ENCODE measurements at places on chromosomes 12 and 14.

- no peak for DNase-seq
These were observed 127.3 kb downstream of the SLC5A8 start for GRCh38 chr12:101082706-101083105.

GRCh38 chr14:92900660-92901059 lies 22.3 kb upstream of the CHGA start:
- no peak for DNase-seq

DNA sequence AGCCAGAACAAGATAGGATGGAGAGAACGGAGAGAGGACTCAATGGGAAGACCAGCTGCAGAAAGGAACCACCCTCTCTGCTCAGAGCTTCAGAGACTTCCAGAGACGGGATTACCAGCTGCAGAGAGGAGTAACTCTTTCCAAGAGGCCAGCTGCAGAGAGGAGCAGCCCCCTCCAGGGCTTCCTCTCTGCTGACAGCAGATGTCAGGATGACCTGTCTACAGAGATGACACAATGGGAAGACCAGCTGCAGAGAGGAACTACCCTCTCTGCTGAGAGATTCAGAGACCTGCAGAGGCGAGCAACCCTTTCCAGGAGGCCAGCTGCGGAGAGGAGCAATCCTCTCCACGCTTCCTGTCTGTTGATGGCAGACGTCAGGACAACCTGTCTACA lies 61.8 kb downstream of the KLRG1 start:
- no peak for DNase-seq

- DNase-seq: no peak
These were observed 135.1 kb downstream of the RBM19 start for GRCh38 chr12:113831016-113831415.

GRCh38 chr12:96400631-96401075 lies 414 bp upstream of the CDK17 start:
- DNase-seq: no peak

GRCh38 chr12:98421316-98421715 lies 94.1 kb upstream of the TMPO start:
- DNase-seq: no peak

DNA sequence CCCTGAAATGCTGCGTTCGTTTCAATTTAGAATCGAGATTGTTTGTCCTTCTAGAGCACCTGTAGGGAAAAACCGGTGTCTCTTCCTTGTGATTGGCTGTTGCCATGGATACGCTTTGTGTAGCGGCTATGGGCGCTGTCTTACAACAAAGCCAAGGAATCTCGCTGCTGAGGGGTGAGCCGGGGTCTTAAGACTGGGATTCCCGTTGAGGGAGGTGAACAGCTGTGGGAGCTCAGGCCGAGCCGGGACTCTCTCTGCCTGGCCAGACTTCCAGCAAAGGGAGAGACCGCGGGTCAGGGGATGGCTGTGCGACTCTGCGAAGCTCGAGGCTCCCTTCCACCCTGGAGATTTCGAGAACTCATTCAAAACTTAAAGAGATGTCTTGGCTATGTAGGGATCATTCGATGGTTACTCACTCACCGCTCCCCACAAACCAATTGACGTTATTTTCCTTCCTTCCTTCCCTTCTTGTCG lies at the start of the genes LRRIQ1 and TSPAN19:
TSS of gene LRRIQ1 (plus strand) at position 118 of the 474 bp plus-strand sequence. CDS start 1,826 bp downstream, outside the sequence.
TSS of gene TSPAN19 (minus strand) at position 44 of the 474 bp plus-strand sequence. CDS start 6,331 bp downstream, outside the sequence.
- peak; percentile 55 for DNase-seq

DNA sequence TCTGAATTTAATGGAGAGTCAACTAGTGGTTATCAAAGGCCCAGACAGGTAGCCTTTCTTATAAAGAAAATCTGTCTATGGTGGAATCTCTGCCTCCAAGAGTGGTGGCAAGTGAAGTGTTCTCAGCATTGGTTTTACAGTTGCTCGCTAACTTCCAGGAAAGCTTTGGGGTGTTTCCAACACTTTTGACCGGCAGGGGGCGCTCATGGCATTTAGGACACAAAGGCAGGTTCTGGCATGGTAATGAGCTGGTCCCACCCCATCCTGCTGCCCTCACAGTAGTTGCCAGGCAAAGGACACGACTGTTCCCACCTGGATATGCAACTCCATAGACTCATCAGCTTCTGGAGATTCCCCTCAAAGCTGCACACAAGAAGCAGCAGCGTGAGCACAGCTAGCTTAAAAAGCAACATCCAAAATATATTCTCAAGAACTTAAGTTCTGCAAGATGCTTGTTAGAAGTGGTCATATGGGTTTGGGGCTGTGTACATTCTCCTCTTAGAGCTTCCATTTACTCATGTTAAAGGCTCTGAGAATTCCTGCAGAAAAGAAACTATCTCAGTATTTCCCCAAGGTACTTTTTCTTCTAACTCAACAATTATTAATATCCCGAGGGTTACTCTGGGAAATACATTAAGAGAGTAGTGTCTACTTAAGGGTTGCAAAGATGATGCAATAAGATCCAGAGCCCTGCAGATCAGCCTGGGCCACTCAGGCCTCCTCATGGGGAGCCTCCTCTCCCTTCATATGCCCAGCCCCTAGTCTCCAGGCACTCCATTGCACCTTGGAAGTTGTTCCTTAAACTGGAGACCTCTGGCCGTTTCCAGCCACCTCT lies 14.8 kb downstream of the PROX2 start:
- DNase-seq: peak; percentile 55

GRCh38 chr14:21937996-21938395 lies 264.4 kb upstream of the OR4E1 start:
- DNase-seq: no peak

DNA sequence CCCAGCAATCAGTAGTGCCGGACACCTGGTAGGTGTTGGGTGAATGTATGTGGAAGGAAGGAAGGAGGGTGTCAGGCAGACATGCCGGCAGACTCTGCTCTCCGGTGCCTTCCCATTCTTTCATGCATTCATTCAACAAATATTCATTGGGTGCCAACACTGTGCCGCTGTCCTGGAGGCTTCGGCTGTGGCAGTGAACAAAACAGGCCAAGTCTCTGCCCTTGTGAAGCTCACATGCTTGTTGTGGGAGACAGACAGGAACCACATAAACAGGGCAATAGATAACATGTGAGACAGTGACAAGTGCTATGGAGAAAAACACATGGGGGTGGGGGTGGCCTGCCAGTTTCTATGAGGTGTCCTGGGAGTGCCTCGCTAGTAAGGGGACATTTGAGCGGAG lies 56.5 kb upstream of the ATF1 start:
- no peak for DNase-seq

DNA sequence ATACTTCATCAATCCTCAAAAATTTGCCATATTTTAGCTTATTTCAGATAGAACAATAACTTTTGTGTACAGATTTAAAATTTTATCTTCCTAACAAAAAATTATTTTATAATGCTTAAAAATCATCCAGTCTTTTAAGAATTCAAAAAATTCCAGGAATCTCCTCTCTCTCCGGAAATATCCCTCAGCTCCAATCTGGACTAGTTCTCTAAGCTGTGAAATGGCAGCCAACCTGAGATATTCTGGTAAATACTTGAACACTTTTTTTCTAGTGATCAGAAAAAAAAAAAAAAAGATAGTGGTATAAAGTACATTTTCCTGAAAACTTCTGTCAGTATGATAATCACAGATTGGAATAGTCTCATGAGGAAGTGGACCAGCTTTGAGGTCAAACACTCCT lies 57.6 kb downstream of the SSPN start:
- DNase-seq: no peak

DNA sequence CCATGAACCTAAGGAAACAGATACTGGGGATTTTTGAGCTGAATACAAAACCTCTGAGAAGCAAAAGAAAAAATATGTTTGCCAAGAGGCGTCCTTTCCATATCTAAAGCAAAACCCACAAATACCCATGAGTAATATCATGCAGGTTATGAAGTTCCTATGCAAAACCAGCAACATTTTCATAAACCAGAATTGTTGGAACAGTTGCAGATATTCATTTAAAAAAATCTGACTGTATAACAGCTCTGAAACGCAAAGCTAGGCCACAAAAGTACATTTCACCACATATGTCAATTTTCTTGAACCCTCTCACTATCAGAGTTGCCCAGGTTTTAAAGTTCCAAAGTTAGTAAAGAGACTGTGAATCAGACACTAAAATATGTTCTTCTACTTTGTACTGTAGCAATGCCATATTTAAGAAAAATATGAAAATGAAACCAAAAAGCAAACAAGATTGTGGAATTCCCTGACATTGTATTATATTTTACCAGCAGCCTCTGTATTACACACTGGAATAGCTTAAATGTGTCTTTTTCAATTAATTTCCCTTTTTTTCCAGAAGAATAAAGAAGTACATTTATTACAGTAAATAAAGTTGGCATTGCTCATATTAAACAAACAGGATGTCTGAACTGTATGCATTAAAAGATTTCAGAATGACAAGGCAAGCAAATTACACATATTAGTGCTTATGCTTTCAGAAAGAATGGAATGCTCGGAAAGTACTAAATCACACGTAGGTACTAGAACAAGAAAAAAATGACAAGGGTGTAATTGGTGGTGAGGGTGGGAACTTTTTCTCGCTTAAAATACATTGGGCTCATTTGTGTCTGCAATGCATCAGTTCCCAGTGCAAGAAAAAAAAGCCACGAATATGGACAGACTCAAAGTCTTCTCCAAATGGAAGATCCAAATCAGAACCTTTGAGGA lies 33.6 kb upstream of the HIF1A start:
- DNase-seq: peak; percentile 66

DNA sequence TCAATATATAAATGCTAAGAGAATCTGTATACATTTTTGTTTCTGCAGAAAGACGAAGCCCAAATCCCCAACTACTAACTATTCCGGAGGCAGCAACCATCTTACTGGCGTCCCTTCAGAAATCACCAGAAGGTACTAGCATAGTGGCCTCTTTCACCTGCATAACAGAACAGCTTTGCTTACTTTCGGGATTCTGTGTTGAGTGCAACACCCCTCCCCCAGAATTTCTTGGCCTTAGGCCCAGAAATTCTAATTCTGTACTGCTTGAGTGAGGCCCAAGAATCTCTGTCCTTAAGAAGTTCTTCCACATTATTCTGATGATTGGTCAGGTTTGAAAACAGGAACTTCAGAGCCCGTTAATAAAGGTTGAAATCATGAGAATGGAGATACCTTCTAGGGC lies 2.9 kb downstream of the SPX start:
- no peak for DNase-seq

GRCh38 chr12:54262403-54262925 lies 17.5 kb downstream of the CBX5 start:
- no peak for DNase-seq

DNA sequence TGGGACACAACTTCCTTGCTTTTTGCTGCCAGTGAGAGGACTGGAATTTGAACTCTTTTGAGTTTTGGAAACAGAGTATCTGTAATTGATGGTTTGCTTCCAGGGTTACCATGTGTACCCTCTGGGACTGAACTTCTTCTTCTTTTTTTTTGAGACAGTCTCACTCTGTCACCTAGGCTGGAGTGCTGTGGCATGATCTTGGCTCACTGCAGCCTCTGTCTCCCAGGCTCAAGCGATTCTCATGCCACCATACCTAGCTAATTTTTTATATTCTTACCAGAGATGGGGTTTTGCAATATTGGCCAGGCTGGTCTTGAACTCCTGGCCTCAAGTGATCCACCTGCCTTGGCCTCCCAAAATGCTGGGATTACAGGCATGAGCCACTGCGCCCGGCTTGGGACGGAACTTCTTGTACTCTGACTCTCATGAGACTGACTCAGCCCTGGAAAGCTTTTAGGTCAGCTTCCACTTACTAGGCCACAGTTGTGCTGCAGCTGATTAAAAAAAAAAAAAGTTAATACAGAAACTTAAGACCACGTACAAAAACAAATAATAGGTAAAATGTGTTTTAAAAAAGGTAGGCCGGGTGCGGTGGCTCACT lies 15.8 kb downstream of the SEL1L start:
- no peak for DNase-seq

DNA sequence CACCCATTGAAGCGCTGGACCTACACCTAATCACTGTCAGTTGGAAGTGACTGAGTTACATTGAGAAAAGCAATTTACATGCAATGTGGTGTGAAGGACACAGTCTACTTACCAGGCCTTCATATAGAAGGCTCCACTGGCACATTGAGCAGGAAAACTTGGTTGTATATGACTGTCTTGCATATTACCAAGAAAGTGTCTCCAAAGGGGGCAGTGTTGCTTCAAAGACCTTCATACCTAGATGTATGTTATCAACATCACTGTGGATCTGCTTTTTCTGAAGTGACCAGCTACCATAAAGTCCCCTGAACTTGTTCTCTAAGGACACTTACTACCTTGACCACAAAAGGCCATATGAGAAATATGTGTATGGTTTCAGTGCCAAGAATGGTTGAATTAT lies 64.1 kb downstream of the NELL2 start:
- DNase-seq: peak; percentile 21

GRCh38 chr12:90969346-90969745 lies 14.4 kb upstream of the CCER1 start:
- no peak for DNase-seq

- no peak for DNase-seq
These were observed 11.0 kb upstream of the ANKLE2 start for GRCh38 chr12:132772606-132773005.

- no peak for DNase-seq
These were observed 45.6 kb downstream of the FNTB start for GRCh38 chr14:65032319-65032718.

- DNase-seq: no peak
These were observed 362.9 kb downstream of the PCNX1 start for GRCh38 chr14:71270111-71270510.

DNA sequence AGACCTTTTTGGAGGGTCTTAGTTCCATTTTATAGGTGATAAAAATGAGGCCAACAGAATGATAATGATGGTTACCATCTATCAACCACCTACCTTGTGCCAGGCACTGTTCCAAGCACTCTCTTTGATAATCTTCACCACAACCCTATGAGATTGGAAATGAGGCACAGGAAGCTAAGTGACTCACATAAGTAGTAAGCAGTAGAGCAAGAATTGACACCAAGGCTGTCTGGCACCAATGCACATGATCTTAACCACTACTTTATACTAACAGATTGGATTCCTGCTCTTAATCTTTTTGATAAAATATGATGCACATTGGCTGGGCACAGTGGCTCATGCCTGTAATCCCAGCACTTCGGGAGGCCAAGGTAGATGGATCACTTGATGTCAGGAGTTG lies 91.4 kb downstream of the DRAM1 start:
- no peak for DNase-seq

- DNase-seq: no peak
These were observed 58.1 kb downstream of the IFT81 start for GRCh38 chr12:110182281-110182680.

DNA sequence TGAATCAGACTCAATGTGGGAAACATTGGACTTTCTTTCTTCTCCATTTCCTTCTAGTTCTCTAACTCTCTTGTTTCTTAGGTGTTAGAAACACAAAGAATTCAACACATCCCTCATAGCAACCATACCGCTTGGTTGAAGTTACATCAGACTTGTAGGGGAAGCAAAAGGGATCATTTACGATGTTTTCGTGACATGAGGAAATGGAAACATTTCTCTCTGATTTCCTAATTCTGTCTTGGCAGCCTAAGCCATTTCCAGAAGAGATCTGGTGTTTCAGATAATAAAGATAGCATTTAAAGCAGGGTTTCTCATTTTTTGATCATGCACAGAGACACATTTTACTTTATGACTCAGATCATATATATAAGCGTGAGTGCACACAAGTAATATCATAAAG lies 202.0 kb downstream of the TMEM132C start:
- no peak for DNase-seq

GRCh38 chr12:7150841-7151240 lies 20.7 kb downstream of the CLSTN3 start:
- no peak for DNase-seq

GRCh38 chr12:110270125-110270962 lies 10.7 kb upstream of the ATP2A2 start:
- DNase-seq: no peak

All from GM12864 (cell line).